NCI-H345 (cell line): ENCODE measurements at places on chromosomes 6 and 20.

GRCh38 chr20:57395111-57395966 is 4.1 kb downstream of the RBM38 start:
- no peak for DNase-seq

GRCh38 chr6:163772701-163773100 is 358.2 kb downstream of the QKI start:
- DNase-seq: no peak

DNA sequence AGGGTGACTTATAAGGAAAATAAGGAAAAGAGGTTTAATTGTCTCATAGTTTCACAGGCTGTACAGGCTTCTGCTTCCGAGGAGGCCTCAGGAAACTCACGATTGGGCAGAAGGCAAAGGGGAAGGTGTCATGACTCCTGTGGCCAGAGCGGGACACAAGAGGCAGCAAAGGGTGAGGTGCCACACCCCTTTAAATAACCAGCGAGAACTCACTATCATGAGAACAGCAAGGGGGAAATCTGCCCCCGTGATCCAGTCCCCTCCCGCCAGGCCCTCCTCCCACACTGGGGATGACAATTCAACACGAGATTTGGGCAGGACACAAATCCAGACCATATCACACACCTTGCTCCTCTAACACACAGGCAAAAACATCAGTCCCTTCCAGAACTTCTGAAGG is 254.0 kb downstream of the DLL1 start:
- no peak for DNase-seq

- DNase-seq: peak; percentile 52
Measured at GRCh38 chr6:106886922-106887797, 87.4 kb downstream of the CD24 start.

- DNase-seq: peak; percentile 25
Measured at GRCh38 chr6:169793408-169793807, 42.0 kb downstream of the ERMARD start.

DNA sequence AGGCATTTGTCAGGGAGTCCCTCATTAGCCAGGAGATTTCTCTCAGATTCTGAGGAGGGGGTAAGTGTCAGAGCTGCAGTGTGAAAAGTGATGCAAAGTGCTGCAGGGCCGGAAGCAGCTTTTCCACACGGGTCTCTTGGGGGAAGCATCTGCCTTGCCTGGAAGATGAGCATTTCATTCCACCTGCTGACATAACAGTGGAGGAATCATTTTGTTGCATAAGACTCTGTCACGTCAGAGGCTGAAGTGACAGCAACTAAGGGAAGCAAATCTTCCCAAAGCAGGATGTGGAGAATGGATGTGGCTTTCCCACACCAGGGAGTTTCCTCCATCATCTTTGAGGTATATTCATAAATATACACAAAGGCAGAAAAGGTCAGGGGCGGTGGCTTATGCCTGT is 22.8 kb downstream of the DCBLD1 start:
- no peak for DNase-seq

- no peak for DNase-seq
Measured at GRCh38 chr6:121593011-121593641, 157.7 kb downstream of the GJA1 start.

GRCh38 chr6:4159491-4159890 is 24.1 kb upstream of the ECI2 start:
- DNase-seq: no peak

DNA sequence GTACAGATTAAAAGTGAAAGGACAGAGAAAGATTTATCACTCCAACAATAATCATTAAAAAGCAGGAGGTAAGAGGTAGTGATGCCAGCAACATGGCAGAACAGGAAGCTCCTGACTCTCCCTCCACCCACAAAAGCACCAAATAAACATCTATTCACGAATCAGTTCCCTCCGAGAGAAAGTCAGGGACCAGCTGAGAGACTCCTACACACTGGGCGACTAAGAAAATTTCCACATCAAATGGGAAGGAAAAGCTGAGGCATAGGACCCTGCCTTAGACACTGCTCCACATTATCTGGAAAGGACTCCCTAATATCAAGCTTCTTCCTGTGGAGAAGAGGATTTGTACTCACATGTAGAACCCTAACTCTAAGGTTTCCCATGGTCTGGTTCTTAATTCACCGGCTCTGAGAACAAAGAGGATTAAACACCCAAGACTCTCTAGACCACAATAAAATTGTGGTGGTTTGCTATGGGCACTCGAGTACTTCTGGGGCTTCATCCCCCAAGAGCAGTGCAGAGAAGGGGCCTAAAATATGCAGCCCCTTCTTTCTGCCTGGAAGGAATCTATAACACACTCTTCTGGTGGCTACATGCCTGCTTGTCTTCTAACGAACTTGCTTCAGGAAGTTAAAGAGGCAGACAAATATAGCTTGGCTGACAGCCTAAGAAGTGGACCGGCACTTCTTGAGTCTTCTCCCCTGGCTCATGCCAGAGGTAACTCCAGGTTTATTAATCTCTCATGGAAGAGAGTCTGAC is 29.4 kb upstream of the ASF1A start:
- no peak for DNase-seq

DNA sequence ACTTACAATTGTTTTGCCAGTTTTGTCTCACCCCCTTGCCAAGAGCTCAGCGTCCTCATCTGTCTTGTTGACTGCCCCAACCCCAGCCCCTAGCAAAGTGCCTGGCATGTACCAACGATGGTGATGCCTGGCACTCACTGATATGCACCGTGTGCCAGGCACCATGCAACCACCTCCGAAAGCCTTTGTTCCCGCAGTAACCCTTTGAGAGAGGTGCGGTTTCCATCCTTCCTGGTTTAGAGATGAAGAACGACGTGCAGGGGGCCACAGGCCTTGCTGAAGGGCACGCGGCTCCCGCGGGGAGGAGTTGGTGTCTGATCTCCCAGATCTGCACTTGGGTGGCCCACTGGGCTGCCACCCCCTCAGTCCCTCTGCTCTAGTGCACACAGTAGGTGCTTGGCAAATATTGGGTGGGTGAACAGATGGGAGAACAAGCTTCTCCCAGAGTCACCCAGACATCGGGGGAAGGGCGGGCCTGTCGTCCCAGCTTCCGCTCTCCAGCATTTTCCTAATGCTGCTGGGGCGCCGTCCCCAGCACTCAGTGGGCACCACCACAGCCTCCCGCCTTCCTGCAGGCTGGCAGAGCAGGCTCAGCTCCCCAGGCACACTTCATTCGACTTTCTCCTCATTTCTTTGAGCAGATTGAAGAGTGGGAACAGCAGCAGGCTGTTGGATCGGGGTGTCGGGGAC is 35.3 kb downstream of the DLGAP4 start:
- no peak for DNase-seq

DNA sequence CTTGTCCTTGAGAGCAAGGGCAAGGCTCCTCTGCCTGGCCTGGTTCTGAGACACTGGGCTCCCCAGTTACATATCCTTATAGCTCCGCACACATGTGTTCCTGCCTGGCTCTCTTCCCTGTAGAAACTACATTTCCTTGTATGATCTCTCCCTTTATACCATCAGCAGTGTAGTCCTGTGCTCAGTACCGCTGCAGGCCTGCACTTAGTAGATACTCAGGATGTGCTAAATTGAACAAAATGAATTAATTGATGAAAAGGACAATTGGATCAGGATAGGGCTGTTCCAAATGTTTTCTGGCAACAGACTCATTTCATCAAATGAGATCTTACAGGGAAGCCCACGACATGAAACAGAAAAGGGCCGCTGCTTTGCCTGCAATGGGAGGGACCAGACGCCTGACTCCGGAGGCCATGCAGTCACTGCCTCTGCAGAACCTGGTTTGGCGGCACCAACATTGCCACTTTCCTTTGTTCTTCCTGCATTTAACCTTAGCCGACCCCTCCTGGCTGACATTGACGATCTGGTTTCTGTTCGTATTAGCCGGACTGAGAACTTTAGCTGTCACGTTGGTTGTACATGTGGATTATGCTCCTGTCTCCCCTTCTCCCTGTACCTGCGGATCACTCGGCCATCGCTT is 53.3 kb downstream of the CHMP4B start:
- DNase-seq: no peak

DNA sequence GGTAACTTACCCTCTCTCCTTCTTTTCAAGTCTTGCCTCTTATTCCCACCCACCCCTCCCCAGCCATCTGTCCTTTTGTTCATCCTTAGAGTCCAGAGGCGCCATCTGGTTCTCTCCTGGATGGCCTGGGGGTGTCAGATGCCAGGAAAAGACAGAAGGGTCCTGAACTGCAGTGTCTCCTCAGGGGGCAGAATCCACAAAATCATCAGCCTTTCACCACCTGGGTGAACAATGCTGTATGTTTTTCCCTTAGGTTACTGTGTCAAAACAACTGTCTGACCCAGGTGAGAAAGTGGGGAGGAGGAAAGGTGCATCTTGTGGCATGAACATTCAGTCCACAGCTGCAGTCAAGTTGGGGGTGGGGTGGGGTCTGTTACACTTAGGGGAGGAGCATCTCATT is 47.9 kb upstream of the FYN start:
- DNase-seq: peak; percentile 52

GRCh38 chr20:45969712-45970634 is 2.0 kb downstream of the ZNF335 start:
- peak; percentile 27 for DNase-seq

DNA sequence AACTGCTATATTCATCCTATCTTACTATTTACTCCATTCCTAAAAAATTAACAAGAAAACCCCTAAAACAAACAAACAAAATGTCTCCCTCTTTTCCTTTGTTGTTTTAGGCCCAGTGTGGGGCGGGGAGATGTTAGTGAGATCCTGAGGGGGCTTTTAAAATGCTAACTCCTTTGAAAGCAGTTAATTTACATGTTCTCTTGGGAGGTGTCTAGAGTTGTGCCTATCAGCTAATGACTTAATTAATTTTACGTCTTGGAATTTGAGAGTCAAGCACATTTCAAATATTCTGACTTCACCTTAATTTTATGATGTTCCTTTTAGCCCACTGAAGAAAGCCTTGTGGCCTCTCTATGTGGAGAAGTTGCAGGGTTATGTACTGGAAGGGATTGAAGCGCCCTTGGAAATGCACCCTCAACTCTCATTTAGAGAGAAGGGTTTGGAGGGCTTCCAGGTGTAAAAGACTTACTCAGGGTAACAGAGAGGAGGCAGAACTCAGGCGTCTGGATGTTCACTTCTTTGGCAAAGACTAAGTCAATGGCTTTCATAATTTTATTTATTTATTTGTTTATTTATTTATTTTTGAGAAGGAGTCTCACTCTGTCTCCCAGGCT is 4.9 kb downstream of the SASH1 start:
- DNase-seq: no peak

DNA sequence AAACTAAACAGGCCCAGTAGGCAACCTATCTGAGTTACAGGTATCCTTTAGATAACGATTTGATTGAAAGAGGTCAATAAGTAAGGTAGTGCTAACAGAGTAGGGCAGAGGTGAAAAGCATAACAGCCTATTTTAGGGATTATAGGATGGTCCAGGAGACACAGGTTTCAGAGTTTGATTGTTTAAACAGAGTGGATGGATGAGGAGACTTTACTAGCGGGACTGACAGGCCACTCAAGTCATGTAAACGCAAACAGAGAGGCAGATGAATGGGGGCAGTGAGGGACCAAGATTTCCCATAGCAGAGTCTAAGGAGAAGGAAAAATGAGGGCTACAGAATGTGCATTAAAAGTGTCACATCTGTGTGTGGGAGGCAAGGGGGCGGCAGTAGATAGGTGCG is 4.8 kb downstream of the NEDD9 start:
- no peak for DNase-seq

- no peak for DNase-seq
Measured at GRCh38 chr20:51898788-51899187, 96.5 kb upstream of the SALL4 start.

- DNase-seq: no peak
Measured at GRCh38 chr6:128057946-128058345, 157.1 kb upstream of the THEMIS start.

DNA sequence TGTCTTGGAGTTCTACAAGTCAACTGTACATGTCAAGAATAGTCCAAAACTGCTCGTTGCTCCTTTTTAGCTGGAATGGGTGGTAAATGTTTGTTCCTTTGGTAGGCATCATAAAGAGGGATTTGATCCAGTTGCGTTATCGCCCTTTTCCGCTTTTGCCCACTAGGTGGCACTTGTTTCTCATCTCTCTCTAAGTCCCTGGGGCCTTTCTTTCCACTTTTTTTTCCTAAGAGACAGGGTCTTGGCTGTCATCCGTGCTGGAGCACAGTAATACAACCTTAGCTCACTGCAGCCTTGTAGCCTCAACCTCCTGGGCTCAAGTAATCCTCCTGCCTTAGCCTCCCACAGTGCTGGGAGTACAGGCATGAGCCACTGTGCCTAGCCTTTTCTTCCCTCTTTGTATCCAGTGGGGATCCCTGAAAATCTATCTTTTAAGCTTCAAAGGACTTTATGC is 20.7 kb downstream of the GTPBP2 start:
- DNase-seq: peak; percentile 52

DNA sequence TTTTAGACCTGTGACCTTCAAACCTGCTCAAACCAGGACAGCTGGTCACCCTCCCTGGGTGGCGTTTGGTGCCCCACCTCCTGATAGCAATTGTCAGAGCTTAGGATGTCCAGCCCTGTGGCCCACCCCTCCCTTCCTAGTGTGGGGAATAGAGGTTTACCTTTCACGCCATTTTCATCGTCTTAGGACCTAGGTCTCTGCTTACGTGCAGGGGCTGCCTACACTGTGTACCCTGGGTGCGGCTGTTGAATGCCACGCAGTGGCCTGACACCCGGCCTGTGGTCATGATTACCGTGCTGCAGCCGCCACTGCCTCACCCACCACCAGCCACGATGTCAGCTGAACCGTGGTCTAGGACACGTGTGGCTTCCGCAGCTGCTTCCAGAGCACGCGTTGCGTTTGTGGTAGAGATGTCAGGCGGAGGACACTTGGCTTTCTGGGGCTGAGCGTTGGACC is 157.3 kb downstream of the DTNBP1 start:
- no peak for DNase-seq

GRCh38 chr6:165664559-165665383 is 1.7 kb upstream of the PDE10A start:
- no peak for DNase-seq

- peak; percentile 17 for DNase-seq
Measured at GRCh38 chr6:139882234-139882633, 507.8 kb upstream of the CITED2 start.

- no peak for DNase-seq
Measured at GRCh38 chr6:37620519-37620918, 77.2 kb downstream of the MDGA1 start.

DNA sequence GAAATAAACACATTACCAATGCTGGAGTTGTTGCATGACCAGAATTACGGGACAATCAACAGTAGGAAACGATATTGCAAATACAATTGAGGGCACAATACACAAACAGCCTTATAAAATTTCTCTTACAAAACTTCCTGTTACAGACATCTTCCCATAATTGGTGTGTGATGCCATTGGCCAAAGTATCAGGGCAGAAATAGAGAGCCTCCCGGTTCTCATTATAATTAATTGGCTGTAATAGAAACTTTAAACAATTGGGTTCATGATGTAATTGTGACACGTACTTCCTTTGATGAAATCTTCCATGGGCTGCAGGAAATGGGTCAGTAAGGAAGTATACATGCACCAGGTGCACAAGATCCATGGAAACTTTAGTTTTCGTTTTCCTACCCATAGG is 40.3 kb upstream of the RALGAPA2 start:
- no peak for DNase-seq

GRCh38 chr6:147071776-147072175 is 132.4 kb upstream of the STXBP5 start:
- DNase-seq: no peak
